Suppressor macrophage (primary cell): ENCODE measurements at places on chromosomes 3 and 15.

GRCh38 chr3:37130984-37131859 lies 43.2 kb downstream of the LRRFIP2 start:
- no peak for DNase-seq

DNA sequence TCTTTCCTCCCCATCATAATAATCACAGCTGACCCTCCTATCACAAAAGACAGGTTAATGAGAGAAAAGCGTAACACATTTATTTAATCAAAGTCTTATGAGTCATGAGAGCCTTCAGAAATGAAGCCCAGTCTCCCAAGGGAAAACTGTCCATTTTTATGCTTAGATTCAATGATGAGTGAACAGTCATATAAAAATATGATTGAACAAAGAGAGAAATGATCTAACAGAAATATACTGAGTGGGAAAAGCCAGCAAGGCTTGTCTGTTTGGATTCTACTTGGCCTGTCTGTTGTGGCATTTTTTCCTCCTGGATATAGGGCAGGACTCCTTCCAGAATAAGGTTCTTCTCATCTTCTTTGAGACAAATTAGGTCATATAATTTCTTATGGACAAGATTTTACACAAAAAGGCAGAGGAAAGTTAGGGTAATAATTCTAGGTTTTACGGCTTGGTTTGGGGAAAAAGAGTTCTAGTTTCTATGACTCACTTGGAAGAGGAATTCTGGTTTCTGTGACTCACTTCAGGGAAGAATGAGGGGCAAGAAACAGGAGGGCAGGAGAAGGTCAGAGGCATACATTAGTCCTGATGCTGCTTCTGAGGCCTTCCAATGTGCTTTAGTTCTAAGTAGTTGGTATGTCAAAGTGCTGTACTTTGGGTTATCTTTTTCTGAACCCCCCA lies 534.2 kb downstream of the ZIC1 start:
- no peak for DNase-seq

DNA sequence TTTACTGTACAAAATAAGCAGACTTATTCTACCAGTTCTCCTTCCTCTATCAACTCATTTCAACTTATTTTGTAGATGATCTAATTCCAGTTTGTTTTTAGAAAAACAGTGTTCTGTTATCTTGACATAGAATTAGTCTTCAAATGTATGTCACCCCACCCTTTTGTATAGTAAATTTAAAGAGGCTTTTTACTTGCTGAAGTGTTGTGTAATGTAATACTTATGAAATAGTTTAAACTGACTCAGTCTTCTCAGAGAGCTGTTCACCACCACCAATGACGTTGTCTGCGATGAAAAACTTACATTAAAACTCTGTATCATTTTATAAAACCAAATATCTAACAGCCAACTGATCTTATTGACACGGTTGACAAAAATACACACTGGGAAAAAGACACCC lies 82.9 kb downstream of the RAP2B start:
- peak; percentile 77 for DNase-seq

DNA sequence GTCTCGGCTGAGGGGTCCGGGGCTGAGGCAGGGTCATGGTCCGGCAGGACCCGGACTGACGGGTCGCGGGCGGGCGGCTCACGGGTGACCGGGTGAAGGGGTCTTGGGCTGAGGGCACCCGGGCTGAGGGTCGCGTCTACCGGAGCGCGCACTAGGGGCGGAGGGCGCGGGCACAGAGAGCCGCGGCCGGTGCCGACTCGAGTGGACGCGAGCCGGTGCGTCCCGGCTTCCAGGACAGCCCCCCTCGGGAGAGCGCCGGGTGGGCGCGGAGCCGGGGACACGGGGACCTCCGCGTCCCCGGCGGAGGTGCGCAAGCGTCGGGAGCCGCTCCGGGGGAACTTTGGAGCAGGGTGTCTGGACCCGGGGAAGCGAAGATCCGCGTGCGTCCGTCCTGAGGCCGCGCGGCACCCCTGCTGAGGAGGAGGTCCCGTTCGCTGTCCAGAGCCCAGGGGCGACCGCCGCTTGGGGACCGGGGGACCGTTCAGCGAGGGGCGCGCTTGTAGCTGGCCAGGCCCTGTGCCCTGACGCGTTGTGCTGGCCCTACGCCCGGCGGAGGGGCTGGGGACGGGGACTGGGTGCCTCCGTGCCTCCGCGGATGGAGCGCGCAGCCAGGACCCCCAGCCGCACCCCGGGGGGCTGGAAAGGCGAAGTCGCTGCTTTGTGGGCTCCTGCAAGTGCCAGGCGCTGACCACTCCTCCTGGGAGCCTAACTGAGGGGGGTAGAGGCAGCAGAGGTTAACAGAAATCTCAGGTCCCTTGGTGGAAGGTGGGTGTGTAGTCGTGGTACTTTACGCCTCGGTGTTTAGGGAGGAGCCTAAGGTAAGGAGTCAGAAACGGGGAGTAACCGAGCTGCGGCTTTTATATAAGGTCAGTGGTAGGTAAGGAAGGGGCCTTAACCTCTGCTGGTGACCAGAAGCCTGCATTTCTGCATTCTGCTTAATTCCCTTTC lies at the start of gene PPARG:
Gene PPARG (plus strand): TSS at position 889 of the 948 bp plus-strand sequence. CDS start 90,642 bp downstream, outside the sequence.
- DNase-seq = peak; percentile 62

- DNase-seq = no peak
Measured at GRCh38 chr15:73227433-73228056, 141.2 kb downstream of the HCN4 start.

DNA sequence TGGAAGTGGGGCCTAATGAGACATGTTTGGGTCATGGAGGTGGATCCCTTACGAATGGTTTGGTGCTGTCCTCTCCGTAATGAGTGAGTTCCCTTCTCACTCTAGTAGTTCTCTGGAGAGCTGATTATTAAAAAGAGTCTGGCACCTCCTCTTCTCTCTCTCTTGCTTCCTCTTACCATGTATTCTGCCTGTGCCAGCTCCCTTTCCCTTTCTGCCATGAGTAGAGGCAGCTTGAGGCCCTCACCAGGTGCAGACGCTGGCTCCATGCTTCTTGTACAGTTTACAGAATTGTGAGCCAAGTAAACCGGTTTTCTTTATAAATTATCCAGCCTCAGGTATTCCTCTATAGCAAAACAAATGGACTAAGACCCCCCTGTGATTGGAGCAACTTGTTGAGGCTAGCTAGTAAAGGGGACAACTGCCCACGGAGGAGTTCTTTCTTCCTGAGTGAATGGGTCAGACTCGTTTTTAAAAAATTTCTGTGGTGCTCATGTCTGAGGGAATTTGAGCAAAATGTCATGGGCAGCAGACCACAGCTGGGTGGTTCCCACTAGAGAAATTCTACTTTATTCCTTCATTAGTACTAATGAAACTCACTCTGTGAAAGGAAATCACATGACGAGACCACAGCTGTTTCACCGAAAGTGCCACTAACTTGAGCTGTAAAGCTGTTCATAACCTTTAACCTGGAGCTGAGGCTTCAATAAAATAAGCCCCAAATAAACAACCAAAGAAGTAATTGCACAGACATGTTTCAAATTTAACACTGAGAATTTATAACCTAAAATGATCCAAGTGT lies 210.0 kb downstream of the NFKBIZ start:
- DNase-seq = no peak

DNA sequence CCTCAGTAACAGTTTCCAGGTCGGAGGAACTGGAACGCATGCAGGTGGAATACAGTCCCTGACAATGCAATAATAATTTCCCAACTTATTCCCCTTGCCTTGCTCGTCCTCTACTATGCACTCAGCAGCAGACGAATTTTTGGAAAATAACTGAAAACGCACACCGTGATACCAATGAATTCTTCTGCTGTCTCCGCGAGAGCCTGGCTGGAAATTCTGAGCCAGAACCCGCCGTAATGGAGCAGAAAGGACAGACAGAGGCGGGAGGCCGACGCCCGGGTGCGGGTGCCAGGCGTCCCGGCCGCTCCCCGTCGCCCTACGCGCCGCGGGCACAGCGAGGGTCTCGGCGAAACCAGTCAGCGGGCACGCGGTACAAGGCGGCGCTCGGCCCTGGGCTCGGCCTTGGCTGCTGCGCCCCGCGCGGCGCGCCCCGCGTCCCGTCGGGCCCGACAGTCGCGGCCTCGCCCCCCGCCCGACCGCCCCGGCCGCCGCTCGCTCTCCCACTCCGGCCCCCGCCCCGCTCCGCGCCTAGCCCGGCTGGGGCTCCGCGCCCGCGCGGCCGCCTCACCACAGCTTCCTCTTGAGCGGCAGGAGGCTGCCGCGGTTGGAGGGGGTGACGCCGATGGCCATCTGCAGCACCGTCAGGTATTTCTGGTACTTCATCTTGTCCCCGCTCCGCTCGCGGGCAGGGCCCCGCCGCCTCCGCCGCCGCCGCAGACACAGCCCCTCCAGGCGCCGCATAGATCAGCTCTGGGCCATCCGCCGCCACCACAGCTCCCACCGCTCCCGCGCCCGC lies 114.5 kb upstream of the GOLGA8J start:
- no peak for DNase-seq

- DNase-seq = no peak
Measured at GRCh38 chr15:82181371-82181770, 81.2 kb downstream of the EFL1 start.

DNA sequence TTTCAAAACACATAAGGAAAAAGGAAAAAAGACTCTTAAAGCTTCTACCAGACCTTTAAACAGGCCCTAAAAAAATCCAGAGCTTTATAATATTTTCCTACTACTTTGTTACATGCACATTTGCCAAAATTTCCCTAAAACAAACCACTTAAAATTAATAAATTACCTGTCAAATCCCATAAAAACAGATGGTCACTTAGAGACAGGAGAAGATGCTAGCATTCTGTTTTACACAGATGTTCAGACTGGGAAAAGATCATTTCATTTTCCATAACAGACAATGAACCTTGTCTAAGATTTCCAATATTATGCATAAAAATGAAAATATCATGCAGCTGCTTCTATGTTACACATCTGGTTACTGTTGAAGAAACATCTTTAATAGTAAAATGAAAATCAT lies 66.6 kb downstream of the SUCLG2 start:
- no peak for DNase-seq

DNA sequence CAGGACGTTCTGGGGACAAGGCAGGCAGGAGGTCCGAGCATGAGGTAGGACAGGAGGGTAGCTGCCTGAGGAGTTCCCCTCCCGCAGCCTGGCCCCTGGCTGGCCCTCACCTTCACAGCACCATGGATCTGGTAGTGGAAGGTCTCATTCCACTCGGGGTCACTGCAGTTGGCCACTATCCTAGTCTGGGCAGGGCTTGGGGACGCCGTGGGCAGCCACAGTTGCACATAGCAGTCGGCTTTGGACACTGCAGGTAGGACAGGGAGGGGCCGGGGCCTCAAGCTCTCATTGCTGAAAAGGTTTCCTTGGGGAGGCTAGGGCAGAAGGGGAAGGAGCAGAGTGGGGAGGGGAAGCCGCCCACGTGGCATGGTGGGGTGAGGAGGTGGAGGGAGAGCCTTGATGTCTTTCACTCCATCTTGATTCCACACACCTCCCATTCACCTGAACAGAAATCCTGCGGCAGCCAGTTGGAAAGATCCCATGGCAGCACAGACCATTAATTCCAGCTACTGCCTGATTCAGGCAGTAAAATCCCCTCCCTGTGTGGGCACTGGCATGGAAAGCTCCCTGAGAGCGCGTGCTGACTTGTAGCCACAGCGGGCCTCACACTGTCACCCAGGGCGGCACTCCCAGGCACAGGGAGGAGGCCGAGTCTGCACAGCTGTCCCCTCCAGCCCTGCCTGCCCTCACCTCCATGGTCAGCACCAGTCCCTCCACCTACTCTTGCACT lies 2.1 kb downstream of the PLA2G4F start:
- DNase-seq = no peak

DNA sequence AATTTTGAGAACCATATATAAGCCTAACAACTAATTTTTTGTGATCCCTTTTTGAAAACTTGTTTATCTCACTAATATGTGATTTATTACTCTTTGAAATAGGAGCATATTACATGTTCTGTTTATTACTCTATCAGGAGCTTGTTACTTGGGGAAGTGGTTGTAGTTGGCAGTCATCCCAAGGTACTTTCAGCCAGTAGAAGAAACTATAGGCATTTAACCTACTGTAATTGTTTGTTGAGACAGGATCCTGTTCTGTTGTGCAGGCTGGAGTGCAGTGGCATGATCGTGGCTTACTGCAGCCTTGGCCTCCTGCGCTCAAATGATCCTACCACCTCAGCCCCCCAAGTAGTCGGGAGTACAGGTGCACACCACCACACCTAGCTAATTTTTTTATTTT lies 195.6 kb downstream of the TCF12 start:
- peak; percentile 56 for DNase-seq

DNA sequence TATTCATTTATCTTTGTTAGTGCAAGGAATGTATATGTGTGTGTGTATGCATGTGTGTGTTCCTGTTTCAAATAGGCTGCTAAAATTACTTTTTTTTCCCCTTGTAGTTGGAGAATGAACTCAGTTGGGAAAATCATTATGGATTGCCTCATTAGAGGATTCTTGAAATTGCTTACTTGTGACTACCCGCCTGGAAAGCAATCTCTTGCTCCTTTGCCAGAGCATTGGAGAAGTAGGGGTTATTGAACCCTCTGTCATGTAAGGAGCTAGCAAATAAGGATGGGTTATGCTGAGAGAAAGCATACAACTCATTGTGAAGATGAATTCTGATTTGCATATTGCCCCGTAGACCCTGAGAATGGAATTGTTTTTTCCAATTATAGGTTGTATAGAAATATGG lies 474.5 kb downstream of the CADM2 start:
- DNase-seq = no peak

- no peak for DNase-seq
Measured at GRCh38 chr3:17765819-17766472, 23.5 kb upstream of the TBC1D5 start.
